ENCODE measurements at places on chromosomes 2 and 18. TPM values are rescaled to one million over a fixed set of nuclear protein-coding genes. Genes with fewer than 3 reads are reported as not detected.

DNA sequence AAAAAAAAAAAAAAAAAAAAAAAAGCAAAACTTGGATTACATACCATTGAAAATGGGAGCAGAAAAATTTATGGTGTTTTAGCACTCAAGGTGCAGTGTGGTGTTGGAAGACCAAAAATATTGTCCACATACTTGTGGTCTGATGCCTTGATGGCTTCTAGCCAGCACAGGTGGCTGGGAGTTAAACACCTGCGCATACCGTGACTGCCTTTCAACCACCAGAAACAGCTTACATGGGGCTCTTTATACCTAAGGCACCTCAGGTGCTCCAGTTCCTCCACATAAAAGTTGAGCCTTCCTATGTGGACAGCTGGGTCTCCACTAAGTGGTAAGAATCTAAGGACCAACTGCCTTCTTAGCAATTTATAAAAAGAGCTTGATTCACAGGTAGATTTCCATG, 802.6 kb upstream of the CELF4 start:
- no peak for DNase-seq

- DNase-seq, result no peak
Observed at GRCh38 chr2:680496-680895, 3.3 kb upstream of the TMEM18 start.

GRCh38 chr2:24984912-24985311, 13.2 kb upstream of the DNAJC27 start:
- peak; percentile 22 for DNase-seq

DNA sequence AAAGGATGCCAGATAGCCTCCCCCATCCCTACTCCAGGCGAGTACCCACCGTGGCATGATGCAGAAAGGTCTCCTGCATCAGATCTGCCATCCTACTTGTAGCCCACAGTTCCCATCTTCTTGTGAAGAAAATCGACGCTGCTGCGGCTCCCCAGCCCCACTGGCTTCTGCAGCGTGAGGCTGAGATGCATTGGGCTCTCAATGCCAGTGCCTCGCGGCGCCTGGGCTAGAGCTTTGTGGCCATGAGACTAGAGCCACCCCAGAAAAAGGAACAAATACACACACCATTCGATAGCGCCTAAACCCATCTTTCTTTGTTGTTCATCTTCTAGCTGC, 2.8 kb downstream of the NOL4 start:
- DNase-seq, result no peak

DNA sequence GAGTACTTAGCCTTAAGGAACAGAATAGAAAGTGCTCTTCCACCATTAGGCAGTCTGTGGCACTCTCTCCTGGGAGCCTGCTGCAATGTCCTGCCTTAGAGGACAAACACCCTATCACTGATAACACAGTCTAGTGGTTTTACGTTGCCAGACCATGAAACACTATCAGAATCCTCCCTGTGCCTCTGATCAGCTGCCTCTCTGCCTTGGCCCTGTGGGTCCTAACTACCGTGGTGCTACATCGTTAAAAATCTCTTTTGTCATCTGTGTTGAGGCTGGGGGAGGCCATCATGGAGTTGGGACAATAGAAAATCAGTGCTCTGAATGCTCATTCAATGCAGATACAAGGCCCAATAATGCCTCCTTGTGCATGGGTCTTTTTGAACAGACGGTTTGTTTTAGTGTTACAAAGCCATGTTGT, 11.9 kb upstream of the APCDD1 start:
- DNase-seq, result no peak

- DNase-seq, result peak; percentile 60
Observed at GRCh38 chr2:207474863-207475485, 54.8 kb upstream of the CREB1 start.

- DNase-seq, result no peak
Observed at GRCh38 chr2:237051861-237052260, 33.8 kb upstream of the COPS8 start.

DNA sequence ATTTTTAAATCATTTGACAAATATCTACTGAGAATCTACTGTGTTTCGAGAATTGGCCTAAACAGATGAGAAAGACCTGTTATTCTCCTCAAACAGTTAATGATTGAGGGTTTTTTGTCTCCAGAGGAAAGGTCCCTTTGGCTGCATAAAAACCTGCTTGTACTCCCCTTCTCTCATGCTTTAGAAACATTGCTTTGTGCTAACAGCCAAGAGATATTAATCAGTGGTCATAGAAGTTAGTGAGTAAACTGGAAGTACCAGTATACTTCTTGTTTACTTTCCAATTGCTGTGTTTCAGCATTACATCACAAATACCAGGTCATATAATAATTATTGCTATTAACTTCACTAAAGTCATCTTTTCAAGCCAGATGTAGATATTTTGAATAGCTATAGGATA, 34.1 kb downstream of the ITGB6 start:
- DNase-seq, result no peak

GRCh38 chr18:58559427-58560186, 69.3 kb downstream of the ALPK2 start:
- DNase-seq, result no peak

GRCh38 chr2:151336863-151337371, 20.5 kb upstream of the TNFAIP6 start:
- peak; percentile 7 for DNase-seq

- DNase-seq, result no peak
Observed at GRCh38 chr2:63755965-63756364, 85.7 kb upstream of the UGP2 start.

DNA sequence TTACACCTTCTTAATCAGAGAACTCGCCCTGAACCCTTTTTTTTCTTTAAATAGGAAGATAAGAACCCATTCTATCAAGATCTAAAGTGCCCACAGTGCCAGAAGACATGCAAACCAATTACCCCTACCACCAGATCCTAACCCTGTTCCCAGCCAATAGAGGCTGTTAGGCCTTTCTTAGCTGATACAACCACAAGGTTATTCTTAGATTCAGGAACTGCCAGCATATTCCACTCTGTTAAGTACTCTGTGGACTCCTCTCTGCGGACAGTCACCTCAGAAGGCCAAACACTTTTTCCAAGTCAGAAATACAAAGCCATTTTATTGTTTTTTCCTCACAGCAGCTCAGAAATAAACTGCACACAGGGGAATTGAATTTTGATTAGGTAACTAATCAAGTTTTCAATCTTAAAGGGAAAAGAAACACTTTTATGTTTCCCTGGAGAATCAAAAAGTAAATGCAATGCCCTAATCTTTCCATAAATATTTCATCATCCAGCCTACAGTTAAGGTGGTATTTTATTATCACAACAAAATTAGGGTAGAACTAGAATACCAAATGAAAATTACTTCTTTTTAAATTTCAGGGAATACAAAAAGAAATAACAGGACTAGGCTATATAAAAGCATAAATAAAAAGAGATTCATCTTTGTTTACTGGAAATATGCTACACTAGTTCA, 111.4 kb downstream of the NBAS start:
- no peak for DNase-seq

- DNase-seq, result peak; percentile 95
Observed at GRCh38 chr18:2981212-2981728, 31.7 kb downstream of the LPIN2 start.

DNA sequence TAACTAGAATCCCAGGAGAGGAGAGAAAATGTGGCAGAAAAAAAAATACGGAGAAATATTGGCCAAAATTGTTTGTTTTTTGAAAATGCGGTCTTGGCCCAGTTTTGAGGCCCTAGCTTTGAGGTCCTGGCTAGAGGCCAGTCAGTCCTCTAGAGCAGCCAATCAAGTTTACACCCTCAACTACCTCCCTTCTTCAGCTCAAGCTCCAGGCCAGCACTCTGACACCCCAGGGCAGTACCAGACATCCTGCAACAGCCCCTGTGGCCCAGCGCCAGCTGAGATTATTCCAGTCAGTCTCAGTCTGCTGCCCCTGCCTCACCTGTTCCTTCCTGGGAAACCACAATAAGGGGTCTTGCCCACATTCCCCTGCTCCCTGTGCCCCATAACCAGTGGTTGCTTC, 107.7 kb downstream of the UGGT1 start:
- DNase-seq, result no peak

DNA sequence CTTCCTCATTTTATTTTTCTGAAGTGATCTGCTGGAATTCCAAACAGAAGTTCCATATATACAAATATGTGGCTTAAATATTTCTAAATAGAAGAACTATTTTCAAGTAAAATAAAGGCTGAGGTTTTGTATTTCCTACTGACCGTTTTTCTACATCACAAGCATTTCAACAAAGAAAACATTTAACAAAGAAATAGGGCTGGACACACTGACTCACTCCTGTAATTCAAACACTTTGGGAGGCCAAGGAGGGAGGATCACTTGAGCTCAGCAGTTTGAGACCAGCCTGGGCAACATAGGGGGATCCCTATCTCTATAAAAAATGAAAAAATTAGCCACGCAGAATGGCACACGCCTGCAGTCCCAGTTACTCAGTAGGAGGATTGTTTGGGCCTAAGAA, 44.6 kb downstream of the TANK start:
- DNase-seq, result no peak

GRCh38 chr2:220575963-220576362, 948.5 kb downstream of the SLC4A3 start:
- DNase-seq, result no peak

GRCh38 chr2:43100362-43100882, 126.0 kb downstream of the ZFP36L2 start:
- DNase-seq, result no peak

Gene DSG1
- not detected for total RNA-seq

Gene VIT
- total RNA-seq, result 0.26 TPM

Gene ABCG5
- total RNA-seq, result not detected

Gene C1QL2
- total RNA-seq, result not detected

Gene MATN3
- total RNA-seq, result 1.0 TPM

Gene ADD2
- 23.4 TPM for total RNA-seq

Gene FIGN
- under 0.01 TPM for total RNA-seq

Gene CYTIP
- not detected for total RNA-seq

Measured in dermis microvascular lymphatic vessel endothelial cell (primary cell).